Thoracic aorta (tissue), 2 donors: ENCODE measurements at places on chromosomes 1 and 21.

- no peaks in the 10 kb centered on the region for H3K36me3 ChIP-seq
- H3K4me1 ChIP-seq, result peaks cover 7% of the 10 kb centered on the region
- H3K27ac ChIP-seq, result no peak overlapping the region
- H3K4me3 ChIP-seq, result no peak overlapping the region
Measured at GRCh38 chr1:172909606-172910326, 141.0 kb downstream of the TNFSF18 start.

GRCh38 chr1:232300466-232300865 lies 329.5 kb downstream of the SIPA1L2 start:
- H3K27ac ChIP-seq, result no peak overlapping the region
- H3K4me1 ChIP-seq, result no peaks in the 10 kb centered on the region
- no peaks in the 10 kb centered on the region for H3K36me3 ChIP-seq
- DNase-seq, result no peak
- H3K27me3 ChIP-seq, result no peaks in the 10 kb centered on the region

DNA sequence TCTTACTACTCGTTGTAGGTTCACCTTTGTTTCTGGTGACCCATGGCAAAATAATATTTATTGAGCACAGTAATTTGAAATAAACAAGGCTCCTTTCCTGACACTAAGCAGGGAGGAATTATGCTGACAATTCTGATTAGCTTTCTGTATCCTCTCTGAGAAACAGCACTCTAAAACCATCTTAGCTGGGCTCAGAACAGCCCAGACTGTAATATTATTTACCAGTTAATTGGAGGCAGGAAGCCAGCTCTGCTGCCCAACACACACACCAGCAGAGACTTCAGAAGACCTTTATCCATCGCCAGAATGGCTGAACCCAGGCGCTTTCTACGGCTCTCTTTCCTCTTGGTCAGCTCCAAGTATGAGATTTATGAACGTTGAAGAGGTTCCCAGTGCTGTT lies 77.6 kb upstream of the FMN2 start:
- H3K27me3 ChIP-seq, result no peaks in the 10 kb centered on the region
- no peak overlapping the region for H3K4me3 ChIP-seq
- H3K27ac ChIP-seq, result no peak overlapping the region

- H3K4me3 ChIP-seq, result peak overlapping the region; percentile 52
- H3K4me1 ChIP-seq, result peaks cover 59% of the 10 kb centered on the region
- H3K27me3 ChIP-seq, result no peaks in the 10 kb centered on the region
- H3K27ac ChIP-seq, result peak overlapping the region; percentile 30
- DNase-seq, result no peak
Measured at GRCh38 chr1:117609471-117609911, 3.6 kb downstream of the TENT5C start.

DNA sequence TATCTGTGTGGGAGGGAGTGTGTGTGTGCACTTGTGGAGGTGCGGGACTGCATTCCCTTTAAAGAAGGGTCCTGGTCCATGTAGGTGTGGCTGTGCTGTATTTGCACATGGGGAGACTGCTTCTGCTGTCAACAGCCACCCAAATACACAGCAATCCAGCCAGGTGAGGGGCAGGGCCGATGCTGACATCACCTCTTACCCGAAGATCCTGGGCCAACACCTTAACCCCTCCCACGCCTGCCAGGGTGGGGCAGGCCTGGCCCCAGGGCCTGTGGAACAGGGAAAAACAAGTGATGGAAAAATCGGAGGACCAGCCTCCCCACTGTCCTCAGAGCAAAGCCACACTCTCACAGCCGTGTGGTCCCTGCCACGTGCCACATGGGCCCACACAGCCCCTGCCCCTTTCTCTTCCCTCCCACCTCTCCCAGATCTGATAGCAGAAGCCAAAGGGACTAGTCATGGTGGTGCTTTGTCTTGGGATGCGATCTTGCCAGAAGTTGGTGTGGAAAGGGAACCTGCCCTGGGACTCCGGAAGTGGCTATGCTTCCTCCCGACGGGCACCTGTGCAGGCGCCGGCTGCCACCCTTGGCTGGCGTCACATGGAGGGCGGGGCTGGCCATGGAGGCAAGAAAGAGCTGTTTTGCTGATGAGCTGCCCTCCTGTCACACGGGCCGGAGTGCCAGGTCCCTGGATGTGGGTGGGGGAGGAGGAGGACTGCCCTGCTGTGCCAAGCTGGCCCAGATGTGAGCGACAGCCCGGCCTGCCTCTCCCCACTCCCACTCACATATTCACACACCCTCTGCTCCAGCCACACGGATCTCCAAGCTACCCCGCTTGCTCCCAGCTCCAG lies 7.8 kb upstream of the CASZ1 start:
- H3K36me3 ChIP-seq, result no peaks in the 10 kb centered on the region
- no peak overlapping the region for H3K4me3 ChIP-seq
- no peaks in the 10 kb centered on the region for H3K27me3 ChIP-seq
- DNase-seq, result no peak
- H3K27ac ChIP-seq, result no peak overlapping the region

- no peak overlapping the region for H3K4me3 ChIP-seq
- H3K27ac ChIP-seq, result peak overlapping the region; percentile 46
- H3K4me1 ChIP-seq, result peaks cover 20% of the 10 kb centered on the region
- H3K27me3 ChIP-seq, result no peaks in the 10 kb centered on the region
- DNase-seq, result peak; percentile 28
Measured at GRCh38 chr1:24047110-24047477, 64.8 kb downstream of the MYOM3 start.

GRCh38 chr1:153793261-153793972 lies 18.2 kb downstream of the SLC27A3 start:
- H3K27ac ChIP-seq, result no peak overlapping the region
- H3K36me3 ChIP-seq, result no peaks in the 10 kb centered on the region
- H3K4me3 ChIP-seq, result no peak overlapping the region
- no peak for DNase-seq
- no peaks in the 10 kb centered on the region for H3K27me3 ChIP-seq

- H3K27ac ChIP-seq, result no peak overlapping the region
- H3K4me3 ChIP-seq, result no peak overlapping the region
- H3K4me1 ChIP-seq, result no peaks in the 10 kb centered on the region
- no peaks in the 10 kb centered on the region for H3K27me3 ChIP-seq
- no peaks in the 10 kb centered on the region for H3K36me3 ChIP-seq
Measured at GRCh38 chr1:100449477-100449876, 88.5 kb upstream of the GPR88 start.

GRCh38 chr1:198234520-198235251 lies 77.9 kb downstream of the NEK7 start:
- H3K36me3 ChIP-seq, result no peaks in the 10 kb centered on the region
- H3K4me1 ChIP-seq, result peaks cover 10% of the 10 kb centered on the region
- H3K4me3 ChIP-seq, result peak overlapping the region; percentile 45
- H3K27me3 ChIP-seq, result no peaks in the 10 kb centered on the region
- DNase-seq, result no peak

DNA sequence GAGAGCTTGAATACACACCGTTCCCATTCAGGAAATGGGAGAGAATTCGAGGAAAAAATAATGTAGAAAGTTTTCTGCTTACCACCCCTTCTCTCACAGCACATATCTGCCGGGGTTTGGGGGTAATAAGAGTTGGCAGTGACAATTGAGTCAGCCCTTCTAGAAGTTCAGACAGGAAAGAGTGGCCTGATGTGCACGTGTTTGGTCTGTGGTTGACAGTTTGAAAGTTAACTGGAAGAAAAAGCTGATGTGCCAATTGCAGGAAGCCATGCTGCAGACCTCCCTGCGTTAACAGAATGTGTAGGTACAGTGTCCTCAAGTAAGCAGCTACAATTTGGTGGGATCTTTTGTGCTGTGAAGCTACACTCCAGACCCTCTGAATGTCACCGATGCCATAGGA lies 50.9 kb downstream of the DHX9 start:
- H3K27me3 ChIP-seq, result no peaks in the 10 kb centered on the region
- DNase-seq, result no peak
- peaks cover 26% of the 10 kb centered on the region for H3K36me3 ChIP-seq
- no peak overlapping the region for H3K4me3 ChIP-seq
- H3K4me1 ChIP-seq, result no peaks in the 10 kb centered on the region

- H3K36me3 ChIP-seq, result no peaks in the 10 kb centered on the region
- no peak for DNase-seq
- no peak overlapping the region for H3K27ac ChIP-seq
- H3K27me3 ChIP-seq, result no peaks in the 10 kb centered on the region
- H3K4me1 ChIP-seq, result peaks cover 33% of the 10 kb centered on the region
- no peak overlapping the region for H3K4me3 ChIP-seq
Measured at GRCh38 chr21:45641480-45642035, 2.0 kb upstream of the PCBP3 start.

- H3K4me1 ChIP-seq, result no peaks in the 10 kb centered on the region
- H3K27me3 ChIP-seq, result no peaks in the 10 kb centered on the region
- no peak overlapping the region for H3K27ac ChIP-seq
Measured at GRCh38 chr21:20944139-20944538, 54.1 kb upstream of the NCAM2 start.

DNA sequence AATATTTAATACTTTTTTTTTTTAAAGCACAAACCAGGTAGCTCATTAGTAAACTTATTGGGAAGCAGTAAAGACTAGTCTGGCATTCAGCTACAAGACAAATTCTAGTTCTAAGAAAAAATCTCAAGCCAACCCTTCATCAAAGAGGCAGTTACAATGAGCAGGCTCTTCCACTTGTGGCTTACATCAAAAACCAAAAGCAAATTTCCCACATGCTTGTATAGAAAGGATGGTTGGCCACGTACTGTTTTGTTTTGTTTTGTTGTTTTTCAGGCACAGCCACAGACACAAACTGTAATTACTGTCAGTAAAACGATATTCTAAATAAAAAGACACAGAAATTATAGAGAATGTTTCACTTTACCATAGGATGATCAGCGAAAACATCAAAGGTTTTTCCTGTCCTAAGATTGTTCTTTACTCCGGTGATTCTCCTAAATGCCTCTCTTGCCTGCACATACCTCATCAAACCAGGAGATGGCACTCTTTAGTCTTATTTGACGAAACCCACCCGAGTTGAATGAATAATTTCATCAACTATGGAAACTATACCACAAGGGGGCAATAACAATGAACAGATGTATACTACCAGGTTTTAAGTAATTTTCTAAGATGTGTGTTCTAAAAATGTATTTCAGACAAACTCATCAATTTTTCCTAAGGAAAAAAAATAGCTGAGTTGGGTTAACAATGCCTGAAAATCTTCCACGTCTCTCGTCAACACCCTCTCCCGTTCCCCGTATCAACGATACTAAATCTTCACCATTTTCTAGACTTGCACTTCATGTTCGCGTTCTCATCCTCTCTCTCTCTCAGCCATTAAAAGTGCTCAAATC lies 26.9 kb downstream of the RPL5 start:
- H3K36me3 ChIP-seq, result no peaks in the 10 kb centered on the region
- DNase-seq, result peak; percentile 12
- no peaks in the 10 kb centered on the region for H3K27me3 ChIP-seq

DNA sequence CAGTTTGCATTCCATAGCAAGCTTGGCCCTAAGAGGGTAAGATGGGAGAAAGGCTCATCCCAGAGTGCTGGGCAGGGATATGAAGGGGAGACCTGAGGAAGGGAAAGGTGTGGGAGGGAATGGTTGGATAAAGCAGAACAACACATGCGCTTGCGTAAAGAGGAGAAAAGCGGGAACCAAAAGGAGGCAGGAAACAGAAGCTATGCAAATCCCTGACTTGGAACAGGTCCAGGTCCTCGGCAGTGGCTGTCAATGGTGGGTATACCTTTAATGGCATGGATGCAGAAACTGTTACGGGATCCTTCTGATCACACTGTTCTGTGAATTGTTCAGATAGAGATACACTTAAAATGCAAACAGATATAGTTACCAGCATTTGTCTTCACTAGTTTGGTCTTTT lies 455.6 kb downstream of the SIPA1L2 start:
- no peaks in the 10 kb centered on the region for H3K36me3 ChIP-seq
- no peak for DNase-seq
- H3K4me3 ChIP-seq, result no peak overlapping the region
- H3K27ac ChIP-seq, result no peak overlapping the region
- H3K27me3 ChIP-seq, result no peaks in the 10 kb centered on the region

GRCh38 chr1:183572721-183573120 lies 17.5 kb downstream of the NCF2 start:
- H3K4me1 ChIP-seq, result peaks cover 6% of the 10 kb centered on the region
- no peak overlapping the region for H3K4me3 ChIP-seq
- H3K27me3 ChIP-seq, result no peaks in the 10 kb centered on the region

DNA sequence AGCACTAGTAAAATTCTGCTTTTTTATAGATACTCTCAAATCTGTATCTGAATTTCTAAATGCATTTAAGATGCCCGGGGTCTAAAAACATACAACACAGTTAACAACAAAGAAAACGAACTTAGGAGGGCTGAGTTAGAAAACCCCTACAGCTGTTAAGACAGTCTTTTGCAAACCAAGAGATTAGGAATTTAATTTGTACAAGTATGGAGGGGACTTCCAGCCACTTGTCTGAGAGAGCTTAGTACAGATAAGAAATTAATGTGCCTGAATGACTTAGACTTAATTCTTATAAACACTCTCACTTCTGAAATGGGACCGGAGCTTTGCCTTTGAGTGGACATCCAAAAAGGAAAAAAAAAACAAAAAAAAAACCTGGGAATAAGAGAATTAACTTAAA lies 61.6 kb downstream of the SMYD3 start:
- H3K36me3 ChIP-seq, result no peaks in the 10 kb centered on the region
- no peaks in the 10 kb centered on the region for H3K27me3 ChIP-seq
- DNase-seq, result no peak
- peaks cover 39% of the 10 kb centered on the region for H3K4me1 ChIP-seq

- no peak overlapping the region for H3K27ac ChIP-seq
- H3K36me3 ChIP-seq, result no peaks in the 10 kb centered on the region
- no peaks in the 10 kb centered on the region for H3K27me3 ChIP-seq
- no peak for DNase-seq
- peak overlapping the region; percentile 19 for H3K4me3 ChIP-seq
Measured at GRCh38 chr1:54996359-54996868, 2.3 kb upstream of the BSND start.

GRCh38 chr1:233064988-233065387 lies 114.6 kb downstream of the NTPCR start:
- H3K4me1 ChIP-seq, result no peaks in the 10 kb centered on the region
- no peaks in the 10 kb centered on the region for H3K36me3 ChIP-seq
- no peak for DNase-seq
- no peak overlapping the region for H3K4me3 ChIP-seq
- no peak overlapping the region for H3K27ac ChIP-seq
- no peaks in the 10 kb centered on the region for H3K27me3 ChIP-seq
